ENCODE measurements at places on chromosomes 5 and 9.

DNA sequence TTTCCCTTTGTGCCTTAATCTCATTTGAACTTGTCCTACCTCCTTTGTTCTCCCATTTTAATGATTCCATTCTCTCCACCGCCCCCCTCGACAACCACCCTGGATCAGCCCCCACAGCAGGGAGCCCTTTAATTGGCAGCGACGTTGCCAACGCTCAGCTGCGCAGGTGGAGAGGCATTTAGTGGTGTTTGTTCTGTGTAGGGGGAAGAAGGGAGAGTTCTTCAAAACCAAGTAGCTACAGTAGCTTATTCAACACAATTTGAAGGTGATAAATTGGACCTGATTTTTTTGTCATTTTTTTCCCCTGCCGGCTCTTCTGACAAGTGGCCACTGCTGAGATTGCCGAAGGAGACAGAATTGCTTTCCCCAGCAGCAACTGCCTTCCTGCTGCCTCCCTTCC, 499.1 kb downstream of the CDK5RAP2 start:
- no peak for DNase-seq

GRCh38 chr5:194603-195209, 3.4 kb downstream of the LRRC14B start:
- no peak for DNase-seq

- no peak for DNase-seq
Observed at GRCh38 chr5:101716941-101717340, 579.1 kb downstream of the SLCO4C1 start.

DNA sequence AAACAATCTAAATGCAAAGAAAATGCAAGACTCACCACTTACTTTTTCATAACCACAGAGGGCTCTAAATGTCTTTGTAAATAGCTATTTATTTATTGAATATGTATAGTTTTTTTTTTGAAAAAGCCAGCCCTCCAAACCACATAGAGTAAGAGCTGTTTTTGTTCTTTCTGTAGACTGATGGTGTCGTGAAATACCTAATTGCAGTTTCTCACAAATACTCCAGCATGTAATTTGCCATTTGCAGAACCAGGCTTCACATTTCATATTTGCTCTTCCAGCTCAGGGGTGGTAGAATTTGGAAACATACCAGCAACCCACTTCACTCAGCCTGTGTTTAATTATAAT, 159.8 kb downstream of the TMC1 start:
- no peak for DNase-seq

DNA sequence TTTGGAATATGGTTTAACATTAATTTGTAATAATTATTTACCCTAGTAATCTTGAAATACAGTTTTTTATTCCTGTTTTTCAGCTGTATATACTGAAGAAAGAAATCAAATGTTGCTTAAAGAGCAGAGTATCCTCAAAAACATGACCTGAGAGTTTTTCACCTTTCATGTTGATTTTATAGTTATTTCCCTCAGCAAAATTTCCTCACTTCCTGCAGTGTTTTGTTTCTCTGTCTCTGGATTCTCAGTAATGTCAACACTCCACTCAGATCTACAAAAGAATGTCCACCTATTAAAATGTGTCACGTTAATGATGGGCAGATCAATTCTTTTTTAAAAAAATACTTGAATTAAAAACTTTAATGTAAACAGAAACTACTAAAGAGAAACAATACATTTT, 398.3 kb downstream of the ANXA1 start:
- no peak for DNase-seq

GRCh38 chr5:42719034-42719433, 37.6 kb upstream of the CCDC152 start:
- no peak for DNase-seq

GRCh38 chr5:123545506-123545905, 33.5 kb downstream of the CSNK1G3 start:
- DNase-seq, result no peak

DNA sequence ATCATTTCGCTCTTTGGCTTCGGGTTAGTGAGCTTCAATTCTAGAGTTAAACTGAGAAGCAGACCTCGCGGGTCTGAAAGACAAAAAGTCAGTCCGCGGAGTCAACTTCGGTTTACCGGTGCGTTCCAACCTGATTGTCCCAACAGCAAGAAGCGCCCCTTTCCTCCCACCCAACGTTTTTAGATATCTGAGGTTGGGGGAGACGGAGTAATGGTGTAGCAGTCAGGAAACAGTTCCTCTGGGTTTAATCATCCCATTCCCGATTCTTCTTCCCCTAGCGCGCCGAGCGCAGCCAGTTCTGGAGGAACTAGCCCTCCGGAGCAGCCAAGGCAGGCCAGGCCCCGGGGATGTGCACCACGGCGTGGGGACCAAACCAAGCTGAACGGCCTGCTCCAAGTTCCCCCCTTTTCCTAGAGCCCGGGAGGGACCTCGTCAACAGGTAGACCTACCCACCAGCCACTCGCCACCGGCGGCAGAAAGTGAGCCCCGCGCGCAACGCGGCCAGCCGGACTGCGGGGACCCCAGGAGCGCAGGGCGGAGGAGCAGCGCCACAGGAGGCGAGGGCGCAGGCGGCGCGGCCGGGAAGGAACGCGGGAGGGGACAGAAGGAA, 622 bp upstream of the ISL1 start:
- no peak for DNase-seq

- DNase-seq, result no peak
Observed at GRCh38 chr5:177311392-177311722, 341 bp downstream of the MXD3 start.

DNA sequence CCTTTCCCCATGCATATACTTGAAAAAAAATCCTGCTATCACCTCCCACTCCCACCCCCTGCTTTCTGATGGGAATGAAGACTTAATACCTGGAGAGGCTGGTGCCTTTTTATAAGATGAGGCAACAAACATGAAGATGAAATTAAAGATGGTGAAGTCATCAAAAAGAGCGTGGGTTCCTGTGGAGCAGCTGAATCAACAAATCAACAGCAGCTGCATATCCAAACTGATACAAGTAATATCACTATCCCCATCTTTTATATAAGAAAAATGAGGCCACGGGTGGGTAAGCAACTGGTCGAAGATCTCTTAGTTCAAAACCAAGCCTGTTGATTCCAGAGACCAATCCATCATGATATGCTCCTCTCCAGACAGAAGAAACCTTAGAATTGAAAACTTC, 268.5 kb downstream of the ENC1 start:
- DNase-seq, result no peak

GRCh38 chr5:78758169-78758839, 109.7 kb upstream of the LHFPL2 start:
- DNase-seq, result no peak

DNA sequence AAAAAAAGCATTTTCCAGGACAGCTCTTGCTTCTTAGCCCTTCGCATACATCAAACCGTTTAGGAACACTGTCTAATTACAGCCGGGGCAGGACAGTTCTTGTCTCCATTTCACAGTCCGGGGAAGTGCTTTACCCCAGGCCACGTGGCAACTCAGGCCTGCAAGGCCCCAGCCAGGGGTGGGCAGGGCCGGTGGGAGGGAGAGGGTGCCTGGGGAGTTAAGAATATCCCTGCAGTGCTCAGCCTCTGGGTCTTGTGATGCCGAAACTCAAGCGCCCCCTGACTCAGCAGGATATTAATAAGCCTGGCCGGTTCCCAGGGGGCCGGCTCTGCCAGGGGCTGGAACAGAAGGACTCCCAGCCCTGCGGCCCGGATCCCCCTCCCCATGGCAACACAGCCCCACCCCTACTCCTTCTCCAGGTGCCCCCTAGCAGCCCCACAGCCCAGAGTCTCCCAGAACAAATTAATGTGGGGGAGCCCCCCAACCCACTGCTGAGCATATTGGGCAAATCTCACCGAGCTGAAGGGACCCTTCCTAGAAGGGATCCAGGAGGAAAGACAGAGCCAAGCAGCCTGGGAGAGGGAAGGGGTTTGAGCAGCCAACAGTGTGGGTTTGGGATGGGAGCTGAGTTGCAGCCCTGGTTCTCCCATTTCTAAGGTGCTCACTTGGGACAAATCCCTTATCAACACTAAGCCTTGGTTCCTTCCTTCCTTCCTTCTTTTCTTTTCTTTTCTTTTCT, 45.3 kb downstream of the PLPP7 start:
- no peak for DNase-seq

- no peak for DNase-seq
Observed at GRCh38 chr5:126521130-126521529, 73.9 kb downstream of the ALDH7A1 start.

DNA sequence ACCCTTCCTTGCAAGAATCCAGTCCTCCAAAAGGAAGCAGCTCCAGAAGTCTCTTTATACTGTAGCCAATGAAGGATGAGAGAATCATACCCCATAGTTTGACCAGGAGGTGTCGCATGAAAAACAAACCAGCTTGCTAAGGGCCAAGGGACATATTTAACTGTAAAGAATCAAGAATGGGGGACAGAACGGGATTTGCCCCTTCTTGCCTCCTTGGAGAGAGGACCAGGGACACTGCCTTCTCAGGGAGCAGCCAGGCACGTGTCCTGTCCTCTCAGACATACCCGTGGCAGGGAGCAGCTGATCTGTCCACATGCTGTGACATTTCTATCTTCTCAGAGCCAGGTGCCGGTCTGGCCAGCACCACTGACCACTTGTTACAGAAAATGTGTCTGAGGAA, 11.7 kb downstream of the PRUNE2 start:
- no peak for DNase-seq

DNA sequence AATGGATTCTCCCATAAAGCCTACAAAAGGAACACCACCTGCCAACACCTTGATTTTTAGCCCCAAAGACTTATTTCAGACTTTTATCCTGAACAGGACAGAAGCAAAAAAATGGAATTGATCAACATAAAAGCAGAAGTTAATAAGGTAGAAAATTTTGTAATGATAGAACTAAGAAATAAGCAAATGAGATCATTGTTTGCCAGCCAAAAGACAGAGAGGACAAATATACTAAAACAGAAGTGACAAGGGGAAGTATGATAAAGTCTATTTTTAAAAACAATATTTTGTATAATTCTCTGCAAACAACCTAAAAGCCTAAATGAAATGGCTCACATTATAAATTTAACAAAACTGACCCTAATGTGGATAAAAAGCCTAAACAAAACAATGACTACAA, 110.5 kb upstream of the PRSS3 start:
- DNase-seq, result no peak

- no peak for DNase-seq
Observed at GRCh38 chr5:178361657-178362445, 129.2 kb upstream of the PHYKPL start.

DNA sequence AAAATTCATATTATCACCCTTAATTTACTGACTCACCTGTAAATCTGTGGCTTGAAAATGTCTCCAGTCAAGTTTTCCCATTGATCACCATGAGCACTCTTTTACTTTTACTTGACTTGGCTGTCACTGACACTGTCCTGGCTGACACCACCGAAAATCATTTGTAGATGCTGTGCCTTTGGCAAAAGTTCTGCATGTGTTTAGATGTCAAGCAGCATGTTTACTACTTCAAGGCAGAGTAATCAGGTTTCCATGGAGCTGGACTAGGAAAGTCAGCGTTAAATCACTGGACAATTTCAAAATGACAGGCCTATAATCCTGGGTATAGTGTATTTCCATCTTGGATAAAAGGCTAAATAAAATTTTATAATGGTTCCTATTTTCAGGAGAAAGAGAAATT, 1530.6 kb upstream of the CDH6 start:
- no peak for DNase-seq

- no peak for DNase-seq
Observed at GRCh38 chr5:41093803-41094202, 22.7 kb upstream of the MROH2B start.

DNA sequence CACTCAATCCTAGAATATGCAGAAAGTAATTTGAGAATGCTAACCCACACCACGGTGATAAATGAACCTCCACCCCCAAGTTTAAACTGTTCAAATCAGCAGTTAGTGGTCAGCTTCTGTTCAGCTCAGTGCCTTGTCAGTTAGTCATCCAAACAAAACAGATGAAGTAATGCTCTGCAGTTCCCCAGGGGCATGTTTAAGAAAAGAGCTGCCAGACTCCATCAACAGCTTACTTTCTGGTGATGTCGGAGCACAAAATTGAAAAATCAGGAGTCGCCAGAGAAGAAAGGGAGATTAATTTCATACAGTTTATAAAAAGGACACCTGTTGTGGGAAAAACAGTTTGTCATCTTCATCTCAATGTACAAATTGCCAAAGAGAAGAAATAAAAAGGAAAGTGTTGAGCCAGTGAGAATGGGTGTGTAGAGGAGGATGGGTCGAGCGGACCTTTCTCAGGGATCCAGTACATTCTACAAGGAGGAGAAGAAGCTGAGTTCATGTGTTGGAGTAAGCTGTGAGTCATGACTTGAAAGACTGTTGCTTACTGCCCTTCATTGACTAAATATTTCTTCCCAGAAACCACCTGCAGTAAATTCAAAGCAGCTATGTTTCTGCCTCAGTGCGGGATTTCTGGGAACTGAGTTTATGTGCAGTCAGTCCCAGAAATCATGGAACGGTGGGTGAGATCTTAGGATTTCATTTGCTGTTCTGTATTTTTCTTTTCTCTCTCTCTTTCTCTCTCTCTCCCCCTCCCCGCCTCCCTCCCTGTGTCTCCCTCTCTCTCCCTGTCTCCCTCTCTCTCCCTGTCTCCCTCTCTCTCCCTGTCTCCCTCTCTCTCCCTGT, 13.7 kb downstream of the TRIO start:
- DNase-seq, result no peak

- no peak for DNase-seq
Observed at GRCh38 chr9:14170973-14171596, 142.9 kb downstream of the NFIB start.

- no peak for DNase-seq
Observed at GRCh38 chr9:20996809-20997208, 34.6 kb downstream of the HACD4 start.

DNA sequence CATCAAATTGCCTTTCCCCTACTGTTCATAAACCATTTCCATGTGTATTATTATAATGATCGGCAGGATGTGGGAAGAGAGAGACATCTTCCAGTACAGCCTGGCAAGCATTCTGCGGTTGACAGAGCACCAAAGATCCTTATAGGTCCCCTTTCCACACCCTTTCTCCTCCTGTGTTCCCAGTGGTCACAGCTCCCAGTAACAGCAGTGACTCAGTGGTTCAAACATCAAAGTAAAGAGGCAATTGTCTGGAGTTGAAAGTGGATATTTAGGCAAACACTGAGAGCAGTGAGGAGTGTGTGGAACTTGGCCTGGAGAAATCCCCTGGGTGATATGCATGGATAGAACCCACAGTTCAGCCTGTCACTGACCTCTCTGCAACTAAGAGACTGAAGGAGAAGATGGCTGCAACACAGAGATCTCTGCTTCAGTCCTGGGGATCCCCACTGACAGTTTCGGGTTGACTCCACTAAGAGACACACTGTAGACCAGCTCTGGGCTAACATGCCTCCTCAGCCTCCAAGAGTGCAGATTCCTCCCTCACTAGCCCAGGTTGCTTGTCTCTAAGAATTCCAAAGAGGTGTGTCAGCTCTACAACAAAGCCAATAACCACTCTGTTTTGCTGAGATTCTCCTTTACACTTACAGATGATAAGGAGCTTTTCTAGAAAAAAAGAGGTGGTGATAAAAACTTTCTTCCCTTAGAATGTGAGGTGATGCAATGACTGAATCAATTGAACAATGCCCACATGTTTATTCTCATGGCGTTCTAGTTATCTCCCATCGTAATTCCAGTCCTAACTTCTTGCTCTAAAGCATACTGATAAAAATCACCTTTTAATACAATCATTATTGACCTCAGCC, 94.4 kb upstream of the IL6ST start:
- no peak for DNase-seq
